Stimulated activated CD4-positive, alpha-beta T cell treated with anti-CD3 and anti-CD28 coated beads, Interleukin-1b, Interleukin-23, amount 100 ng/mL, for 1 hour (primary cell): ENCODE measurements at places on chromosomes 4 and X.

DNA sequence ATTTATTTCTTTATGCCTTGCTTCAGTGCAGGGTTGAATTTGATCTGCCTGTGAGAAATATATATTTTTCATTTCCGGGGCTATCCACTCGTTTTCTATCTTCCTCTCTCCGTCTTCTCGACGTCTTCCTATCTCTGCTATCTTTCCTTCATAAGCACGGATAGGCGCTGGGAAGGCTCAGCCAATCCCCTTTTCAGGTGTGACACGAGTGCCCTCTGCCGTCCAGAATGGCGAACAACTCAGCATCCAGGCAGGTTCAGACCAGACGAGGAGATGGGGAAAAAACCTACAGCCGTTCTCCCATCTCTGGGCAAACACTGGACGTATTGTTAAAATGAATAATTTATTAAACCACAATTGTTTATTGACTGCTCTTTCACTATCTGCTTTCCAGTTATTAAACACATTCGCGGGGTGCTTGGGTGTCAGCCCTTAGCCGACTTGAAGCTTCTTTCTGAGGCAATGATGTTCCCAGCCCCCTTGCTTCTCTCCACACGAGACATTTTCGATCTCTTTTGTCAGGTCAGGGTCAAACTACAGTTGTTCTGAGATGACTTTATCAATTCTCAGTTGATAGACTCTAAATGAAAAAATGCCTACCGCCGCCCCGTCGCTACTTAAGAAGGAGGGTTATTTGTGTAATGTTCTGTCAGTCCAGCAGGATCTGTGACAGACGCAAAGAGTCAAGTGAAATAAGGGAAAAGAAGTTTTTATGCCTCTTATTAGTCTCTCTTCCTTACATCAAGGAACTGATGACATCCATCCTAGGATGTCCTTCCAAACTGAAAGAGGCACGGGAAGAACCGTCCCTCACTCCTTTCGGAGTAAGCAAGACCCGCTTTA, 96.3 kb upstream of the NOCT start:
- no peak for DNase-seq

DNA sequence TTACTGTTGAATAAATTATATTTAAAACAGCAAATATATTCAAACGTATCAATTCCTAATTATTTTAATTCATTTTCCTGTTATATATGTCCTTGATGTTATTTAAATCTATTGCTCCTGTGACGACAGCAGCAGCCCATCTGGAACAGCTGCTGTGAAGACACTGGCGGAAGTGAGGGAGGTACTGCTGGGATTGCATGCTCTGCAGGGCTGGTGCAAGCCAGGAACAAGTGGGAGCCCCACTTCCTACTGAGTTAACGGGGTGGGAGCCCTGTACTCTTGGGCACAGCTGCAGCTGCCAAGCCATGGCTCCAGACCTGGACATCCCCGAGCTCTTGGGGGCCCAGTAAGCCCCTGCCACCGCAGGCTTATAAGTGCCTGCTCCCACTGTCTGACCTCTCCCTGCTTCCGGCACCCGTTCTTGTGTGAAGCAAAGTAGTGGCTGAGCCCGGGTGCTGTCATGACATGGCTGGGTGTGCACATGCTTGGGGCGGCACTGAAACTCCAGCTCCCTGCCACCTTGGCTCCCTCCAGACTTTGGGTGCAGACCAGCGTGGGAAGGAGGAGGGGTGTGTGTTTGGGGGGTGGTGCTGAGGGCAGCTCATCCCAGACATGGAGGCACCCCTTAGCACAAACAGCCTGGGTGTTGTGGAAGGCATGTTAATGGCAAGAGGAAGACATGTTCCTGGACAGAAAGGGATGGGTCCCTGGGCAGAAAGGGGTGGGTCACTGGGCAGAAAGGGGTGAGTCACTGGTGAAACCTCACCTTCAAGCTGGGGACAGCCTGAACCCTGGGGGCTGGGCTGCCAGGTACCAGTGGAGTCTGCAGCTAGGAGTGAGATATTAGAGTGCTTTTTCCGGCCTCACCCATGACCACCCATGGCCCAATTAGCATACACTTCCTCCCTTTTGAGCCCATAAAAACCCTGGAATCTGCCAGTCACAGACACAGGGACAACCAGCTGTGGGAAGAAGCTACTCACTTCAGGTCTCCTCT, 1981.3 kb upstream of the IGFBP7 start:
- DNase-seq = no peak

- no peak for DNase-seq
These were observed 25.3 kb upstream of the LEF1 start for GRCh38 chr4:108193886-108194672.

DNA sequence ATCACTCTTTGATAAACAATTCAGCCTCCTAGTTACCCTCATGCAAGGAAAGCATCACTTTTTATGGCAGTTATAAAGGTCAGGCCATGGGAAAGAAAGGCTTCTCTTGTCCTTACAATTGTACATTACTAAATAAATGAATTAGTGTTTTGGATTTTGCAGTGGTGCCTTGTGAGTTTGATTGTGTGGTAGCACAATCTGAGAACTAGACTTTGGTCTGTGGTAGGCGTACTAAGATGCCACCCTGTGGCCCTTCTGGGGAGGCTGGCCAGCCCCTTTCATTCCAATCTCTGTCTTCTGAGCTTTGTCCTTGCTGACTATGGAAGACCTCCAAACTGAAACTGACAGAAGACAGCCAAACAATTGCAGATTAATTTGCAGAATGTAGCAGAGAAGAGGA, 14.6 kb upstream of the HNRNPD start:
- no peak for DNase-seq

- DNase-seq = no peak
These were observed 514.5 kb upstream of the FAM241A start for GRCh38 chr4:111630705-111631104.

DNA sequence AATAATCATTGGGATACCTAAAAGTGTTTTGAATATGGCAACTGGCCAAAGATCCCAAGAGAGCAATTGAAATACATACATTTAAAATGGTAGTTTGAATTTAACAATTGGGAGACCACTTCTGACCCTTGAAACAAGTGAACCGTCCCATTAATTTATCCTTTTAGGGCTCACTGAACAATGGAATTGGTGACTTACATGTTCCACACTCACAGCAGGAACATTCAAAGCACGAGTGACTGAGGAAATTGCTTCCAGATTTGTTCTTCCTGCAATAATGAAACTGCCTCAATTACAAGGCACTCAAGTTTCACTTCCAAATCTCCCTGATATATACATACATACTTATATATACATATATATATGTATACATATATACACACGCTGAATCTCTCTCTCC, 20.6 kb downstream of the SLC39A8 start:
- DNase-seq = no peak

DNA sequence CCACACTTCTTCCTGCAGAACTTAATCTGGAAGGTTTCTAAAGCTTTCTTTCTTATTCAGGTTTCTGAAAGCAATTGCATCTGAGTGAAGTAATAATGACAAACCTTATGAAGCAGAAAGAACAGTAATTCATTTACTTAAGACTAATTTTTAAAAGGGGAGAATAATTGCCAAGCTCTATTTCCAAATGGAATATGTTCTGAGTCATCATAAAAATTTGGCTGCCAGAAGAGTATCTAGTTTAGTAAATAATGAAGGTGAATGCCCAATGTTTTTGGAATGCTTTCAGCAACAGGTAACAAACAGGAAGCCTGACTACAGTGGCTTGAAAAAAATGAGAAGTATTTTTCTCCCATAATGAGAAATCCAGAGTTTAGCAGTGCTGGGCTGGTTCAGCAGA, 227.3 kb upstream of the TET2 start:
- no peak for DNase-seq

DNA sequence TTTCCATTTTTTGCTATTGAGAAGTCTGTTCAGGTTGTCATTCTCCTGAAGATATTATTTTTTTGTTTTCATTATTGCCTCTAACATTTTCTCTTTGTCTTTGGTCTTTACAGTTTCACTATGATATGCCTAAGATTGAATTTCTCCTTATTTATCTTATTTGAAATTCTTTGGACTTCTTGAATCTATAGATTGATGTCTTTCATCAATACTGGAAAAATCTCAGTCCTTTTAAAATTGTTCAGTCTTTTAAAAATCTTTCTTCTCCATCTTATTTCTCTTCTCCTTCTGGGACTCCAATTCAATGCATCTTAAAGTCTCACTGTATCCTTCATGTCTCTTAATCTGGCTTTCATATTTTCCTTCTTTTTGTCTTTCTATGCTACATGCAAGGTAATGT, 86.7 kb downstream of the KIT start:
- DNase-seq = no peak

DNA sequence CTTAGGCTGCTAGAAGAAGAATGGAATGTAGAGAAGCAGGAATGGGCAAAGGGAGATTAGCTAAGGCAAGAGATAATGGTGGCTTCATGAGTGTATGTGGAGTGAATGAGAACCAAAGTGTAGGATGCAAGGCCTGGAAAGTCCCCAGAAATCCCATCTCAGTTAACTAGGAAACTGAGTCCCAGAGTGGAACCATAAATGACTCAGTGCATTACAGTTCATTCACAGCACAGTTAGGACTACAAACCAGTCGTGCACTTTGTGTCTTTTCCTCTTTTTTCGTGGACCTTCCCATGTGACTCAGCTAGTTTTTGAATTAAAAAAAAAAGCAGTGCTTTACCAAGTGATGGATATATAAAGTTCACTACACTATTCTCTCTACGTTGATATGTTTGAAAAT, 27.7 kb upstream of the REST start:
- DNase-seq = no peak

DNA sequence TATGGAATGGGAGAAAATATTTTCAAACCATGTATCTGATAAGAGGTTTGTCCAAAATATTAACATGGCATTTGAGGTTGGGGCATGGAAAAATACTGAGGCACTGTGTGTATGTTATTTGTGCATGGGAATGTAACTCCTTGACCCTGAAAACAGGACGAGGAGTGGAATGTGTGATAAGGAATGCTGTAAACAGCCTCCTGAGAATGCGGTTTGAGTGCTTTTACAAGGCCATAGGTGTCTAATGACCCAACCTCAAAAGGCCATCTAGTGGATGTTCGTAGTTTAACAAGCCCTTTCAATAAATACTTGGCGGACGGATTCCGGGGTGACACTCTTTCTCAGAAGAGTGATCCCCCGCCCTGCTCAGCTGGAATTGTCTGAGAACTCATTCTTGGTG, 162.9 kb upstream of the USP9X start:
- no peak for DNase-seq

DNA sequence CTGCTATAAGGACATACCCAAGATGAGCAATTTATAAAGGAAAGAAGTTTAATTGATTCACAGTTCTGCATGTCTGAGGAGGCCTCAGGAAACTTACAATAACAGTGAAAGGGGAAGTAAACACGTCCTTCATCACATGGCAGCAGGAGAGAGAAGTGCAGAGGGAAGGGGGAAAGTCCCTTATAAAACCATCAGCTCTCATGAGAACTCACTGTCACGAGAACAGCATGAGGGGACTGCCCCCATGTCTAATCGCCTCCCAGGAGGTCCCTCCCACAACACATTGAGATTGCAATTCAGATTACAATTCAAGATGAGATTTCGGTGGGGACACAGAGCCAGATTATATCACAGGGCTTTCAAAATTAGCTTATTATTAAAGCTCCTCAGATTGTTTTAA, 209.5 kb upstream of the PPP3CA start:
- no peak for DNase-seq

- DNase-seq = no peak
These were observed 19.3 kb downstream of the NOA1 start for GRCh38 chr4:56958111-56958517.

- no peak for DNase-seq
These were observed 58.2 kb downstream of the WDR17 start for GRCh38 chr4:176123710-176124407.

- no peak for DNase-seq
These were observed 810.7 kb upstream of the AMOT start for GRCh38 chrX:113651306-113651705.

DNA sequence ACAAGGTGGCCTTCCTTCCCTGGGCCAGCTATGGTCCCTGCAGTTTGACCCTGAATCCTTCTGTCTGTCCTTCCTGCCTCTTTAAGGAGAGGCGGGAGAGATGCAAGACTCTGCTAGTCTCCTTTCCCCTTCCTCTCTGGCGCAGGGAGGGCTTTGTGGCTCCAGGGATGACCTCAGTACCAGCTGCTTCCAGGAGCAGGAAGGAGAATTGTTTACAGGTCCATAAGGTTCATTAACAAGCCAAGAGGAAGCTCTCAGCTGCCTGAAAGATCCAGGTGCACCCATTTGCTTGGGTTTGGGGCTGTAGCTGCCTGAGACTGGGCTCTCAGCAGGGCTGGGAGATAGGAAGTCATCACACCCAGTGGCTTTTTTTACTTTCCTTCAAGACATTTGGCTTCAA, 4.0 kb upstream of the FATE1 start:
- no peak for DNase-seq

- no peak for DNase-seq
These were observed at the start of gene MAOB for GRCh38 chrX:43882294-43882681. TSS of gene MAOB (minus strand) at chrX:43882450. CDS start at chrX:43882299, 151 bp downstream.

DNA sequence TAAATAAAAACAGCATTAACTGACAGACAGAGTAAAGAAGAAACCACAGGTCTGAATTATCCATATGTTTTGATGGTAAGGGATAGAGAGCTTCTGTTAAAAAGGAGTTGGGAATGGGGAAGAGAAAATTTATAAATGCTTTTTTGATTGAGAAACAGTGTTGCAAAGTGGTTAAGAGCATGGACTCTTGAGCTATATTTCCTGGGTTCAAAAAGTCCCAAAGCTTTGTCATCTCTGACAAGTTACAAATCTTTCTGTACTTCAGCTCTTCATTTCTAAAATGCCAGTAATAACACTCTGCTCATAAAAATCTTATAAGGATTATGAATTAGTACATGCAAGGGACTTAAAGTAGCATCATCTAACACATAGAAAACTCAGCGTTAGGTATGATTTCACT, 62.2 kb downstream of the N4BP2 start:
- no peak for DNase-seq

GRCh38 chr4:103400405-103400804, 202.3 kb upstream of the CENPE start:
- no peak for DNase-seq

GRCh38 chr4:31059753-31060522, 339.8 kb downstream of the PCDH7 start:
- no peak for DNase-seq

DNA sequence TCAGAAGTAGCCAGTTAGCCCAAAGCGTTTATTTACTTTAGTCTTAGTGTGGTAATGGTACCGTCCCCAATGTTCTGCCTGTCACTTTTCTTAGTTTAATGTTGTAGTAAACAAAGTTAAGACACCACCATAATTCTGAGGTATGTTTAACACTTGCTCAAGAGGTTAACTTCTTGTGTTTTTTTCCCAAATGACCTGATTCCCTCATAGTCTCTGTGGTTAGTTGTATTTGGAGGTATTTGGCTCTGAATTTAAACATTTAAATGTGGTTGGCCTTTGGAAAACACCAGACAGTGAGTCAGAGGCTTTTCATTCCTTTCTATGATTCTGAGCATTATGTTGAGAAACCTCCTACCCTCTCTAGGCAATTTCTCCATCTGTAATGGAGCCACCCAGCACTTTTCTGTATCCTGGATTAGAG, 47.9 kb downstream of the CXCL1 start:
- DNase-seq = no peak

GRCh38 chrX:50698944-50699343, 115.0 kb downstream of the SHROOM4 start:
- DNase-seq = no peak
